Stimulated activated CD4-positive, alpha-beta T cell treated with anti-CD3 and anti-CD28 coated beads, Interleukin-4, amount 100 ng/mL, for 1 hour (primary cell): ENCODE measurements at places on chromosomes 6 and 20.

GRCh38 chr20:58524814-58525213 lies 9.6 kb upstream of the APCDD1L start:
- DNase-seq, result no peak

DNA sequence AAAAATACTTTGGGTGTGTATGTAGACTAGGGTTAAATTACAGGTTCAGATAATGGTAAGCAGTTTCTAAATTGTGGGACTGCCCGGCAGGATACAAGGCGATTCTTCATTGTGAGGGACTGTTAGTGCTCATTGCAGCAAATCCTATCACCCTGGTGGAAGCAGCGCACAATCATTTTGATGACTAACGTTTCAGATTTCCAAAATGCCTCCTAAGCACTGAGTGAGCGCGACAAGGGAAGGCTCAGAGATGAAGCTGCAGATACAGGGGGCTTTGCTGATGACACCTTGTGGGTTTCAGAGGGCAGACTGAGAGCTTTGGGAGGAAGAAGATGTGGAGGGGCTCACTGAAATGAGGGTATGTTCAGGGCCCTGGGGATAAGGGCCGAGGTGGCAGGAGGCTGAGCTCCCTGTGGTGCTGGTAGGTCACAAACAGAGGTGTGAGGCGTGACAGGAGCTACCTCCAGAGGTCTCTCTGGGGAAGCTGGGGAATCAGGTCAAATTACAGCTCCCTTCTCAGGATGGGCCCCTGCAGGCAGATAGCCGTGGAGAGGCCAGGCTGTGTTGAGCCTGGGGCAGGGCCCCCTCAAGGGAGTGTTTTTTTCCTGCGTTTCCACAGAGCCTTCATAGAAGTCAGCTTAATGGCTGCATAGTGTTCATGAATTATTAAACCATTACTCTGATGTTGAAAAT lies 84.5 kb upstream of the FYN start:
- no peak for DNase-seq

DNA sequence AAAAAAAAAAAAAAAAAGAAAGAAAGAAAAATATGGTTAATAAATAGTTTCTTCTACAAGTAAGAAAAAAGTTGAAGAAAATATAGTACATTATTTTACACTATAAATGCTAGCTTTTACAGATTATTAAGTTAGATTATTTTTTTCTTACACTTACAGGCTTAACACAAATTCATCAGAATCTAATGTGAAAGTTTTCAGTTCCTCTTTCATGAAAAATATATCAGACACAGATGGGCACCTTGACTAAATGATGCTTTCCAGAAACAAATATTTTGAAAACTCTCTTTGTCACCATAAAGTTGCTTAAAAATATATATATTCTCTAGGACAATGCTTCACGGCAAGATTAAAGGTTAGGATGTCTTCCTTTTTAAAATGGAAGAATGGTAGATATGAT lies 321.8 kb upstream of the HSF2 start:
- DNase-seq, result no peak

GRCh38 chr6:148814082-148814790 lies 67.4 kb downstream of the UST start:
- DNase-seq, result no peak

DNA sequence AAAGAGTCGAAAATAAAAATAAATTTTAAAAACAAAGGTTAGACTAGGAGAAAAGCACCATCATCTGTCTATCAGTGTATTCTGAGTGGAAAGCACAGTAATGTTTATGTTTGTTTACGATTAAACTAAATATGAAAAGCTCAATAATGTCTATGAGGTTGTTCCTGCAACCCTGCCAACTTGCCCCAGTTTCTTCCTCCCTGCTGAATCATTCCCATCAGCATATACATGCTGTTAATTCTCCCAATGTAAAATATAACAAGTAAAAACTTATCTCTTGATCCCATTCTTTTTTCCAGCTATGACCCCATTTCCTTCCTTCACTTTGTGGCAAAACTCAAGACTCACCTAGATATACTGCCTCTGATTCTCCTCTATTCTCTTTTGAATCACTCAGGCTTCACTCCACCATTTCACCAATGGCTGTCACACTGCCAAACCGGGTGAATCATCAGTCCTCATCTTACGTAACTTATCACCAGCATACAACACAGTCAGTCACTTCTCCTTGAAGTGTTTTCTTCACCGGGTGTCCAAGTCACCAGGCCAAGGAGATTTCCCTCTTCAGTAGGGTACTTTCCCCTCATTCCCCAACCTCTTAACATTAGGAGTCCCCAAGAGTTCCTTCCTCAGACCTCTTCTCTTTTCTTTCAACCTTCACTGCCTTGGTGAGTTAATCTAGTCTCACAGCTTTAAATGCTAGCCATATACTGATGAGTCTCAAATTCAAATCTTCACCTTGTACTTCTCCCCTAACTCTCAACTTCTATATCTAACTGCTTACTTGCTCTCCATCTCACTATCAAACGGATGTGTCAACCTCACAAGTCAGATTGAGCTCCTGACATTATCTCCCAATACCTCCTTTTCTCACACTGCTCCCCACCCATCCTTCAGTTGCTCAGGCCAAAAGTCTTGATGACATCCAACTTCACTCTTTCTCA lies 6.2 kb downstream of the TMEM242 start:
- DNase-seq, result peak; percentile 14

GRCh38 chr20:23583526-23583925 lies 15.2 kb upstream of the CST9L start:
- no peak for DNase-seq

GRCh38 chr6:3918469-3918868 lies 69.3 kb downstream of the FAM50B start:
- DNase-seq, result no peak

DNA sequence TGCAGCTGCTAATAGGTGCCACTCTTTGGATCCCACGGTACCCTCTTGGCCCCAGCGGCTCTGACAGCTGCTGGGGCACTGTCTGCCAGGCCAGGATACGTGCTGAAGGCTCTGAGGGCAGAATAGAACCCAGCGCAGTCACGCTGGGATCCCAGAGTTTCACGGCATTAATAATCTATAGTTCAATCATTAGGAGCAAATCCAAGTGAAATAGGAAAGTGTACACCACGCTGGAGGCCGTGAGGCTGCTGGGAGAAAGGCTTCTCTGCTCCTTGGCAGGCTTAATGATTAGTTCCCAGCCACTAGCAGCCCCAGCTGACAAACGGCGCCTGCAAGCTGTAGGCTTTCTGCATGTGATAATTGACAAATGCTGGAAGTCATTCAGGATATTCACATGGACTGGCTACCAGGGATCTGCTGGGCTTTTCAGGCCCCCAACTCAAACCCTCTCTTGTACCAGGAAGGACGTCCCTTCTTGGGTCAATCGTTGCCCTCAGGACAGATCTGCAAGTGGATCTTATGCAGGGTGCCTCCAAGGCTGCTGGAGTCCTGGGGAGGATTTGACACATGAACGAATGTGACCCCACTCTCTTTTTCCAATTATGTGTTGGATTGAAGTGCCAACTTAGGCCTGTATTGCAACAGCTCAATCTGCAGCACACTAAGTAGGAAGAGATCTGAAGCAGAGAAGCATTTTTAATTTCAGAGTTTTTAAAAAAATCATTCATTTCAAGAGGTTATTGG lies 50.1 kb upstream of the INSM1 start:
- no peak for DNase-seq

- DNase-seq, result no peak
Observed at GRCh38 chr6:97392735-97393134, 109.7 kb upstream of the MMS22L start.

DNA sequence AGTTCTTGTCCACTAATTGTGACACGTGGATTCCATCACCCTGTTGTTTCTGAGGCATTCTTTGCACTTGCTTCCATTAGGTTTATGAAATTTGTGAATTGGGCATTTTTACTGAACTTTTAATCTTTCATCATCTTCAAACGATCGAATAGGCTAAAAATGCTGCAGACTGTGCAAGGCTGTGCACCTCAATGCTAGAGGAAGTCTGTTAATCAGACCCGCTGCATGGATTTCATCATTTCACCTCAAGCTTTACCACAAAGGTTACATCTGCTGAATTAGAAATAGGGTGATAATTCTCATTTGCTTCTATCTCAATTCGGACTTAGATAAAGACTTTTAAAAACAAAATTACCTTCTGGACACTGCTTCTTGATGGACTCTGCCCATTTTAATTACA lies 27.8 kb upstream of the F13A1 start:
- DNase-seq, result no peak

DNA sequence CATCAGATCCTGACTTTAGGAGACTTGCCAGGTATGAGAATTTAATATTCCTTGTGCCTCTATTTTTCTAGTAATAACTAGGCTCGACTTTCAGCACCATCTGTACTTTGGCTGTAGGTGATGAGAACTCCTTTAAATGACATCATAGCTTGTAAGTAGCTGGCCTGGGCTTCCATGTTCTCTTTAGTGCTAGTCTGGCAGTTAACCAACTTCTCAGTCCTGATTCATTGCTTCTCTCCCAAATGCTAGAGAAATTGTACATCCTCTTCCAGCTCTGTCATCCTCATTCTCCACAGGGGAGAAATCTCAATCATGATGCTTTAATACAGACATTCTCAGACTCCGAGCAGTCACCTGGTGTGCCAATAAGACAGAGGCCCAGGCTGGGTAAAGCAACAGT lies 143.5 kb upstream of the MOCS1 start:
- no peak for DNase-seq

- no peak for DNase-seq
Observed at GRCh38 chr6:9233226-9233625, 797.9 kb upstream of the SLC35B3 start.

GRCh38 chr6:31805939-31806469 lies 762 bp downstream of the LSM2 start:
- DNase-seq, result no peak

- DNase-seq, result no peak
Observed at GRCh38 chr6:77502981-77503380, 39.7 kb upstream of the HTR1B start.

DNA sequence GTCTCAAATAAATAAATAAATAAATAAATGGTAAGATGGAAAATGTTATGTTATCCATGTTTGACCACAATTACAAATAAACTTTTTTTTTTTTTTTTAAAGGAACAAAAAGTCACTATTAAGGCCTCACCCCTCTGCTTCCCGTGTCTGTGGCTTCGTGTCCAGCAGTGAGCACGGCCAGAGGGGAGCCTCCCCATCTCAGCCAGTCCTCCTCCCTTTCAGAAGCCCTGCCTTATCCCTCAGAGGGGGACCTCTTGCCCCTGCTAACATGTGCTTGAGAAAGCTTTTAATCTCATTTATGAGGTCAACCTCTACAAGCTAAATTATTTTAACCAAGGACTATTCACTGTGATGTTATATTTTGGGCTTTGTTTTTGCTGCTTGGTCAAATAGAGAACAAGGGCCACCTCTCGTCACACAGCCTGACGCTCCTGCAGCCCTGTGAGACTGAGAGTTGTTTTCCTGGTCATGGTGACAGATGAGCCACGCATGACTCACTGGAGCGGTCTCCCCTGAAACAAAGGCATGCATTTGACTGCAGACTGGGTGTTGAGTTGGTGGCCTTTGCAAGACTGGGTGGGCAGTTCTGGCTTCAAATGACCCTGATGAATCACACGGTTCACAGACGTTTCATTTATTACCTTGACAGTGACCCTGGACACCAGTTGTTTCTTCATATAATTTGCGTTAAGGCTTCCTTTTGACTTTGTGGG lies 131.8 kb downstream of the TIAM2 start:
- peak; percentile 42 for DNase-seq

- no peak for DNase-seq
Observed at GRCh38 chr6:40555092-40555491, 32.1 kb downstream of the LRFN2 start.

- no peak for DNase-seq
Observed at GRCh38 chr6:23218751-23219150, 649.4 kb downstream of the HDGFL1 start.

GRCh38 chr20:460707-461106 lies 1.6 kb downstream of the TBC1D20 start:
- no peak for DNase-seq

GRCh38 chr6:17904491-17905120 lies 82.8 kb downstream of the KIF13A start:
- no peak for DNase-seq

DNA sequence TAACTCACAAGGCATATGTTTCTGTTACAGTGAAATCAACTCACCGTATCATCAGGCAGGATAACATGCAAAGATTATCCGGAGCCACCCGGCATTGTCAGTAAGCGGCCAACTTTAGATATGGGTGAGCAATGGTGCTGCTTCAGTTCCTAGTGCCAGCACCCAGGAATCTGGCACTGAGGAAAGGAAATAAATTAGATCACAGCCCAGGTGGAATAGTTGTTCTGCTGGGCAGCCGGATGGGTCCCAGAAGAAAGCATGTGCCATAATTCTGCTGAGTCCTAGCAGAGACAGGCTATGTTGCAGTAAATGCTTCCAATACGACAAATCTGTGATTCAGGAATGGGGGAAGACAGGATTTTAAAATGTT lies 183.6 kb upstream of the SPTLC3 start:
- DNase-seq, result no peak

DNA sequence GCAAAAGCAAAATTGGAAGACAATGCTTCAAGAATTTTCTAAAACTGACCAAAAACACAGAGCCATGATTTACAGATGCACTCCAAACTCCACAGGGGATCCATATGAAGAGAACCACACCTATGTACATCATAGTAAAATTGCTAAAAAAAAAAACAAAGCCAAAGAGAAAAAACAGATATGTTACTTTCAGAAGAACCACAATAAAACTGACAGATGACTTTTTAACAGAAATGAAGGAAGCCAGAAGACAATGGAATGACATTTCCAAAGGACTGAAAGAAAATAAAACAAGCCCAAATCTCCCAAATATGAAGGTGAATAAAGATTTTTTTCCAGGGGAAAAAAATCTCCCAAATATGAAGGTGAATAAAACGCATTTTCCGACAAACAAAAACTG lies 17.5 kb downstream of the TRERF1 start:
- DNase-seq, result no peak

GRCh38 chr6:35669451-35670045 lies 19.2 kb downstream of the FKBP5 start:
- no peak for DNase-seq

- DNase-seq, result no peak
Observed at GRCh38 chr6:107021446-107022185, 6.4 kb upstream of the MTRES1 start.

DNA sequence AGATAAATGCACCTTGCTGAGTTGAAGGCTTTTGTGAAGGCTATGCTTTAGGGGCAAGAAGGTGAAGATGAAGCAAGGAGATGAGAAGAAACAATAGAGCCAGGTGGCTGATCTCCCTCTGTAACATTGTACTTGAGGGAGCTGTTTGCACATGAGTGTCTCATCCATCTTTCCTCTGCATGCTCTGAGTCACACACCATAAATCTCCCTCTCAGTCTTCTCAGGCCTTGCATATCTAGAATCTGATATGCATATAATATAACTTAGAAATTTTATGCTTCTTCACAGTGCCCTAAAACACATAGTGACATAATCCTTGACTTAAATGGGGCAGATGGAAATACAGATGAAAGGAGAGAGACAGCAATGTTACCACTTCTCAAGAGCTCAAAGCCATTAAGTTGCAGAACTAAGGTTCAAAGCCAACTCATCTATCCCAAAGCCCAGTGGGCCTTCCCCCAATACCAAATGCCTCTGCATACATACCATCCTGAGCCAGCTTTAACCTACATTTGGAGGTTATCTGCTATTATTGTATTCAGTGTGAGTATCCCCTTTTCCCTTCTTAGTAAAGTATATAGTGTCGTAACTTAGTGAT lies 62.4 kb upstream of the STXBP5 start:
- DNase-seq, result no peak
